ENCODE measurements at places on chromosomes 1 and 21. TPM values are rescaled to one million over a fixed set of nuclear protein-coding genes. Genes with fewer than 3 reads are reported as not detected.

The GPX7 gene
- total RNA-seq, result 32.8 TPM

The CFAP45 gene
- 1.7 TPM for total RNA-seq

The LCE5A gene
- total RNA-seq, result not detected

The SON gene
- 361 TPM for total RNA-seq

The CLCA2 gene
- total RNA-seq, result not detected

The ZNF593OS gene
- not detected for total RNA-seq

The FLG gene
- not detected for total RNA-seq

The SPRR2E gene
- not detected for total RNA-seq

GRCh38 chr1:48931506-48932192, 155.0 kb upstream of the BEND5 start:
- no peak for DNase-seq

GRCh38 chr1:37040773-37041172, 6.5 kb upstream of the GRIK3 start:
- no peak for DNase-seq

DNA sequence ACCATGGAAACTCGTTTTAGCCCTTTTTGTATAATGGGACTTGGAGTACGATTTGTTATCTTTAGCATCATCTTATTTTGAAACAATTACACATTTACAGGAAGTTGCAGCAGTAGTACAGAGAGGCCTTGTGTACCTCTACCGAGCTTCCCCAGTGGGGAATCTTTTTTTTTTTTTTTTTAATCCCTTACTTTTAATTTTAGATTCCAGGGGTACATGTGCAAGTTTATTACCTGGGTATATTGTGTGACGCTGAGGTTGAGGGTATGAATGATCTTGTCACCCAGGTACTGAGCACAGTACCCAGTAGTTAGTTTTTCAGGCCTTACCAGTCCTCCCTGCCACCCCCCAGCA, 45.9 kb downstream of the HHAT start:
- DNase-seq, result no peak

- DNase-seq, result no peak
Observed at GRCh38 chr1:147534386-147534785, 6.9 kb upstream of the BCL9 start.

- DNase-seq, result no peak
Observed at GRCh38 chr1:166066107-166066506, 100.7 kb downstream of the FAM78B start.

- no peak for DNase-seq
Observed at GRCh38 chr1:55965981-55966461, 613.3 kb downstream of the PLPP3 start.

DNA sequence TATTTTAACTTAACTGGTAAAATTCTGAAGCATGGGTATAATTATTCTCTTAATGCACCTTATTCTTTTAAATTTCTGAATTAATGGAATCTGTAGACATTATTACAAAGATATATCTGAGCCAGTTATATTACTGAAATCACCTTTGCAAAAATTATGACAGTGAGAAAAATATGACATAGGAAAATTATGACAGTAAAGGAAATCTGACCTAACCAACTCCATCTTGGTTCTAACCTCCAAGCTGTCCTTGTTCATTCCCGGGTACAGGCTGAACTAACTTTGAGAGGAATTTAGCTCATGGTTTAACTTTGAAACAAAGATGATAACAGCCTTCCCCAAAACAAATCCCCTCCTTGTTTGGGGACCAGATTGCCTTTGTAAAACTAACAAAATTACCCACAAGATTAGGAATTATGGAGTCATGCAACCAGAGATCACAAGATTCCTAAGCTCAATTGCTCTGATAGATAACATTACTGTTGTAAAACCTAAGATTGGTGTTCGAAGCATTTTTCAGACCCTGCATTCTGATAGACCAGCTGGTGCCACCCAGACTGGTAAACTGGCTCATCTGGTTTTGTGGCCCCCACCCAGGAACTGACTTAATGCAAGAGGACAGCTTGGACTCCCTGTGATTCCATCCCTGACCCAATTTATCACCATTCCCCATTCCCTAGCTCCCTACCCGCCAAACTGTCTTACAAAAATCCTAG, 9.4 kb upstream of the CD55 start:
- no peak for DNase-seq

DNA sequence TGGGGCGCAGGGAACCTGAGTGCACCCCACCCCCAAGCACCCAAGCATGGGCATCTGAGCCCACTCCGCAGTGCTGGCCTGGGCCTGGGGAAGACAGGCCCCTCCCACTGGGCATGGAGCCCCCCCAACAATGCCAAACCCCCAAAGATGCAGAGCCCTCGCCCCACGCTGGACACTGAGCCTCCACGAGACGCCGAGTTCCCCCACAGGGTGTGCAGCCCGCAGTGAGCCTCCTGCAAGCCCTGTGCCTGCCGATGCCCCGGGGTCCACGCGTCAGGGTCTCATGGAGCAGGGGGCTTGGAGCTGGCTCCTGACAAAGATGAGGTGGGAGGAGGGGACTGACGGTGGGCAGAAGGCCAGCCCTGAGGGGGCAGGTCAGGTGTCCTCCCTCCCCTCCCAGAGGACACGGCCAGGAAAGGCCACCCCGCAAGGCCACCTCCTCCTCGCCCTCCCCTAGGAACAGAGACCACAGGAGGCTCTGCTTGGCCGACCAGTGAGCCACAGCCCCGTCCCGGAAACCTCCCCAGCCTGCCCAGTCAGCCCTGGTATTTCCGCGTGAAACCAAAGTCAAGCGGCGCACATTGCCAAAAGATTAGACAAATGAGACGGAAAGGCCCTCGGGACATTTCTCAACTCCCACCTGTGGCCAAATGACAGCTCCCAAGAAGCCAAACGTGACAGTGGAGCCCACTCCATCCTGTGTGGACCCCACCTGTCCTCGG, 33.4 kb downstream of the MEGF6 start:
- no peak for DNase-seq

GRCh38 chr1:33687000-33687399, 176.9 kb upstream of the HMGB4 start:
- DNase-seq, result no peak

GRCh38 chr1:215192306-215192705, 109.8 kb downstream of the KCNK2 start:
- DNase-seq, result no peak

- DNase-seq, result no peak
Observed at GRCh38 chr1:202643397-202644218, 66.6 kb downstream of the SYT2 start.

GRCh38 chr21:25903607-25904006, 168.8 kb downstream of the GABPA start:
- no peak for DNase-seq

DNA sequence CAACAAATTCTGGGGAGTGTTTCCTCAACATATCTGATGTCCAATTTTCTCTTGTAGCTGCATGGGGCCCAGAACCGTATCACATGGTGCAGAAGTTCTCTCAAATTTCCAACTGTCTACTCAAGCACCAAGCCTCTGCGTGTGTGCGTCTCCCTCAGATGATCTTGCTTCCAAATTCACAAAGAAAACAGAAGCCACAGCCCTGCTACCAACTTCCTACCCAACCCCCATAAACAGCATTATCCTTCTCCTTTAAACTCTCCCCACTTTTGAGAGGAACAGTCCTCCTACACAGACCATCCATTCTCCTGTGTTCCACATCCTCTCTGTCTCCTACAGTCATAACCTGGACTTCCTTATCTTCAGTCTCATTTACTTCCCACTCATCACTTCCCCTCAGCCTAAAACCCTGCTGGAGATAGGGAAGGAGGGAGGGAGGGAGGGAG, 354.1 kb downstream of the SMYD3 start:
- DNase-seq, result no peak

DNA sequence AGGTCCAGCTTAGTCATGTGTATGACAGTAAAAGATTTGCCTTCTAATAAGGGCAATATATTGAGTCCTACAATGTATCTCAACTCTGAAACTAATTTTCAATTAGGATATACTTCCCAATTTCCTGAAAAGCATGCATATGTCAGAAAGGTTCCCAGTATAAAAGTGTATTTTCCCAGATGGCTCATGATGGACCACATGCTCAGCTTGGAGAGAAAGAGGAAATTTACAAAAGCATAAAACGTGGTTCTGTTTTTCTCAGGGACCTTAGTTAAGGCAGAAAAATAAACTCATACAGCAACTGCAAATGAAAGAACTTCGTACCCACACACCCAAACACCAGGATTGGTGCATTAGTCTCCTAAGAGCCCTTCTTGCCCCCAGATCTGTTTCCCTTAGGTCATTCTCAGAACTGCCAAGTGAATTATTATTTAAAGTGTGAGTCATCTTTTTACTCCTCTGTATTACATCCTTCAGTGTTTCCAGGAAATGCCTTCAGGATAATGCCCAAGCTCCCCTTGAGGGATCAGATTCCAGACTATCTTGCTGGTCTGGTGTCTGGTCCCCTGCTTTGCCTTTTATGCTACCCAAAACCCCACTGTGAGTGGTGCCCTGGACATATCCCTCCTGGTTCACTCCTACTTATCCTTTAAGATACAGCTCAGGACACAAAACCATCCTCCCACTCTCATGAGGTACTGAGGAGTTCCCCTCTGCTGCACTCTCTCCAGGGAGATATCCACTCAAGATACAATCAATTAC, 57.4 kb downstream of the SSX2IP start:
- DNase-seq, result no peak

DNA sequence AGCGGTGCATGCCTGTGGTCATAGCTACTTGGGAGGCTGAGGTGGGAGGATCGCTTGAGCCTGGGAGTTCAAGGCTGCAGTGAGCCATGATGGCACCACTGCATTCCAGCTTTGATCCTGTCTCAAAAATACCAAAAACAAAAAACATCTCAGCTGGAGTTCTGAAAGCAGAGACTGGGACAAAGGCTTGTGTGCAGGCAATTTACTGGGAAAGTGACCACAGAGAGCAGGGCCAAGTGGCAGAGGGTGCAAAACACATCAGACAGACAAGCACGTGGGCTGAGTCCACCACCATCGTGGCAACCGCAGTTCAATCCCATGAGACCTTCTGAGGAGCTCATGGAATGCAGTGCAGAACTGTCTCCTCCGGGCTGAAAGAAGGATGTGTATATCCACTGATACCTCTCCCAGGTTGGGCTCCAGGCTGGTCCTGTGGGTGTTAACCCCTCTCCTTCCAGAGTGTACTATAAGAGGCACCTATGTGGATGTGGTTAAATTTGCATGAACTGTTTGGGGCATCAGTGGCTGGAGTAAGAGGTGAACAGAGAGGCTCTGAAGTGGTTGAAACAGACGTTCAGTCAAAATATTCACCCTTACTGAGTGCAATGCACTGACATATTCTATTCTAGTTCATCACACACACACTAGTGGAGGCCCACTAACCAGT, 10.8 kb downstream of the PIGP start:
- no peak for DNase-seq

Measured in activated T-helper 1 cell treated with anti-CD3 and anti-CD28 coated beads, Interleukin-12 subunit alpha, Interleukin-12 subunit beta, Interleukin-2, Interleukin-4 antibody, amounts not matched to agents 30 ng/mL and 10 ng/mL and 1 ng/mL, durations not matched to agents 14 hours and 24 hours and 36 hours (primary cell).